ENCODE measurements at places on chromosomes 2 and 18.

- DNase-seq = no peak
These were observed 66.5 kb upstream of the FIGN start for GRCh38 chr2:163802284-163802683.

GRCh38 chr2:97991081-97991856 lies 4.5 kb downstream of the TMEM131 start:
- DNase-seq = no peak

DNA sequence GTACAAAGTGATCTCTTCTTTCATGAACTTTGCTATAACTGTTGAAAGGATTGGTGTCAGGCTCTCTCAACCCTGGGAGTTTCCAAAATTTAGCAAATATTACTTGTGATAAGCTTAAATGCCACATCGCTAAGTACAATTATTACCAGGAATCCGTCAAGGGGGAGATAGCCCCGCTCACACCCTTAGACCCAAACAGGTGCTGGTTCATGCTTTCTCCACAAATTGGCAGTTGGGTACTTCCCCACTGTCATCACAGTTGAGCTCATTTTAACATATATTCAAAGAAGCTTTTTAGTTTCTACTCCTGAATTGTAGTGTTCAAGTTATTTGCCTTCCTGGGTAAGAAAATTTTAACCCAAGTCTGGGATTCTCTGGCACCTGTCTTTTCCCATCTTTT lies 29.8 kb upstream of the EPB41L5 start:
- no peak for DNase-seq

DNA sequence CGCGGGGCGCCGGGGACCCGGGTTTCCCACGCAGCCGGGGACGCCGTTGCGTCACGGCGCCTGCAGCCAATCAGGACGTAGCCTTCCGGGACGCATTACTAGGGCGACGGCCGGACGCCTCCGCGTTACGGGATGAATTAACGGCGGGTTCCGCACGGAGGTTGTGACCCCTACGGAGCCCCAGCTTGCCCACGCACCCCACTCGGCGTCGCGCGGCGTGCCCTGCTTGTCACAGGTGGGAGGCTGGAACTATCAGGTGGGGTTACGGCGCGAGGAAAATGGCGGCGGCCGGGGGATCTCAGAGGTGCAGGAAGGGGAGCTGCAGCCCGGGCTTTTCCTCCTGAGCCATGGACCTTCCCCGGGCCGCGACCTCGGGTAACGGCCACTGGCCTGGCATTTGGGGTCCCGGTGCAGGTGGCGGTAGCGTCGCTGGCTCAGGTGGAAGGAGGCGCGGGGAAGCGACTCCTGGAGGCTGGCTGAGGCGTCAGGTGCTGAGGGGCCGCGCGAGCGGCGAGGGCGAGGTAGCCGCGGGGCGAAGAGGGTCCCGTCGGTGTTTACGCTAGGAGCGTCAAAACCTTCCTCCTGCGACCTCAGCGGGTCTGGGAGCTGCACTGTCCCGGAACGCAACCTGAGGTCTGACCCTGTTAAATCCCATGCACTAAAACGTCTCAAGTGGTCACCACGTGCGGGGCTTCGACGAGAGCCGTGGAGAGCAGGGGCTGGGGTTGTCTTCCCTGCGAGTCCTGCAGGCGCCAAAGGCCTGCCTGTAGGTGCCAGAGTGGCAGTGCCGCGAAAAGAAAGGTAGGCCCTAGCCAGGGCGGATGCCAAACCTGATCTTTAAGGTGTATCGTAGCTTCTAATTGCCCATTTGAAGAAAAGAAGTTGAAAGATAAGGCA lies at the start of gene LCLAT1:
Gene LCLAT1, plus strand, starts transcription at position 98 of the 897 bp plus-strand sequence. CDS start 78,345 bp downstream, outside the sequence.
- DNase-seq = peak; percentile 35

- DNase-seq = no peak
These were observed 681.6 kb downstream of the BCL11A start for GRCh38 chr2:59871830-59872229.

DNA sequence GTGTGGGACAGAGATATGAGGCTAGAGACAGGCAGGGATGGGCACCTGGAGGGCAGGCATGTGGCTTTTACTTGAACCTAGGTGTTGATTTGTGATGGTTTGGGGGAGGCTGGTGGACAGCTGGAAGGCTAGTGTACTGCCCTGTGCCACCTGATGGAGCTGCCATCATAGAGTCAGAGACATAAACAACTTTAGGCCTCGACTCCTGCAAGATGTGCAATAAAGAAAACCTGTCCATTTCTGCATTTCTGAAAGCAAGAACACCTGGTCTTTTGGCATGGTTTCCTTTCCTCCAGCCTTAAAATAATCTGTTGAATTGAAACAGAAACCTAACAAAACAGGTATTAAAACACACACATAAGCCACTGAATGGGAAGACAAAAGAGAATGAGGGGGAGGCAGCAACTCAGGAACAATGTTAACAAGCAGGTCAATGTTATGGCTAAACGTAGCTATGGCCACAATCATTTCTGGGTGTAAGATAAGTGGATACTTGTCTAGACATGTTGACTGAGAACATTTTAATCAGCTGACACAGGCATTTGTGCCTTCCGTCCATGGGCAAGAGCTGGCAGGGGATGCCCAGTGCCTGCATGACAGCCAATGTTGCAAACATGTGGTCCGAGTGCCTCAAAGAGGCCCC lies 87.8 kb downstream of the KCTD1 start:
- DNase-seq = no peak

GRCh38 chr2:71672826-71673795 lies 219.8 kb downstream of the DYSF start:
- DNase-seq = no peak

DNA sequence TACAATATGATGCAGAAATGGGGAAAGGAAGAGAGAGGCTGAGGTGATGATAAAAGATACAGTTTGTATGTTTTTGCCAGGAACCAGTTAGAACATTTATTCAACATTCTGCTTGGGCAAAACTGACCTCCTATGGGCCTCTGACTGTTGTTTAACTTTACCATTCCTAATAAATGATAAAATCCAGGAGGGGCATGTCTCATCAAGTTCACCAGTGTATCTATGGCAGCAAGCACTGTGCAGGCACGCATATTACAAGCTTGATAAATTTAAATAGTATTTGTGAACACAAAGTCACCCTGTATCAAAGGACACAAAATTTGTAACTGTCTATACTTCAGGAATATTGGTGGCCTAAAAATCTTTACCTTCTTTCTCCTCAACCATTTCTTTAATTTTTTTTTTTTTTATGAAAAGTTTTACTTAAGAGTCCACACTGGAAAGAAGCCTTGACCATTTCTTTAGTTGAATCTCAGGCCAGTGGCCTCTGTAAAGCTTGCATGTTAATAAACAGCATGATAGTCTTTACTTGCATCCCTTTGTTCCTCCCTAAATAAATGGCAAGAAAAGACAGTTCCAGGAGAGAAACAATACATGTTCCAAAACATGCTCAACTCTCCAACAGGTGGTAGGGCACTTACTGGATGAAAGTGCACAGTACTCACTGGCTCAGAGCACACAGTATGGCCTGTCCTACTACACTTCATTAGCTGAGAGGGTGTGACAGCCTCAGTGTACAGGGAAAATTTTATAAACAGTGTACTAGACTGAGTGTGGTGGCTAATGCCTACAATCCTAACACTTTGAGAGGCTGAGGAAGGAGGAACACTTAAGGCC lies 52.3 kb downstream of the SOS1 start:
- no peak for DNase-seq

GRCh38 chr18:59426855-59427254 lies 67.8 kb upstream of the LMAN1 start:
- no peak for DNase-seq

- no peak for DNase-seq
These were observed 156.9 kb downstream of the SETBP1 start for GRCh38 chr18:44837482-44838180.

DNA sequence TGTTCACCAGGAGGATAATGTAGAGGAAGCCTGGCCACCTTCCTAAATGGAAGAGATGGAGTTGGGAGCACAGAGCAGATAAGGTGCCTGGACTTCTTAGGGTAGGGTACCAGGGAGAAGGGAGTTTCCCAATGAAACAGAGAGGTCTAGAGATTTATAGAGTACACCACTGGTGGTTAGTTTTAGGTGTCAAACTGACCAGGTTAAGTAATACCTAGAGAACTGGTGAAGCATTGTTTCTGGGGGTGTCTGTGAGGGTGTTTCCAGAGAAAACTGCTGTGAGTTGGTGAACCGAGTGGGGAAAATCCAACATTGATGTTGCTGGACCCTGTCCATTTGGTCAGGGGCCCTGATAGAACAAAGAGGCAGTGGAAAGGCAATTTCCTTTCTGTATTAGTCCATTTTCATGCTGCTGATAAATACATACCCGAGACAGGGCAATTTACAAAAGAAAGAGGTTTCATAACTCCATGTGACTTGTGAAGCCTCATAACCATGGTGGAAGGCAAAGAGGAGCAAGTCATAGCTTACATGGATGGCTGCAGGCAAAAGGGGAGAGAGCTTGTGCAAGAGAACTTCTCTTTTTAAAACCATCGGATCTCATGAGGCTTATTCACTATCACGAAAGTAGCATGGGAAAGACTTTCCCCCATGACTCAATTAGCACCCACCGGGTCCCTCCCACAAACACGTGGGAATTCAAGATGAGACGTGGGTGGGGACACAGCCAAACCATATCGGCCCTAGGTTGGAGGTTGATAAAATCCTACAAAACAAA lies 260.8 kb downstream of the CBLN2 start:
- DNase-seq = no peak

- DNase-seq = no peak
These were observed 47.1 kb upstream of the ZFP36L2 start for GRCh38 chr2:43273529-43273928.

GRCh38 chr2:162103443-162104009 lies 29.5 kb upstream of the DPP4 start:
- no peak for DNase-seq

- no peak for DNase-seq
These were observed 33.5 kb upstream of the NOL4 start for GRCh38 chr18:34258176-34258575.

GRCh38 chr2:152464851-152465470 lies 130.0 kb downstream of the FMNL2 start:
- DNase-seq = no peak

DNA sequence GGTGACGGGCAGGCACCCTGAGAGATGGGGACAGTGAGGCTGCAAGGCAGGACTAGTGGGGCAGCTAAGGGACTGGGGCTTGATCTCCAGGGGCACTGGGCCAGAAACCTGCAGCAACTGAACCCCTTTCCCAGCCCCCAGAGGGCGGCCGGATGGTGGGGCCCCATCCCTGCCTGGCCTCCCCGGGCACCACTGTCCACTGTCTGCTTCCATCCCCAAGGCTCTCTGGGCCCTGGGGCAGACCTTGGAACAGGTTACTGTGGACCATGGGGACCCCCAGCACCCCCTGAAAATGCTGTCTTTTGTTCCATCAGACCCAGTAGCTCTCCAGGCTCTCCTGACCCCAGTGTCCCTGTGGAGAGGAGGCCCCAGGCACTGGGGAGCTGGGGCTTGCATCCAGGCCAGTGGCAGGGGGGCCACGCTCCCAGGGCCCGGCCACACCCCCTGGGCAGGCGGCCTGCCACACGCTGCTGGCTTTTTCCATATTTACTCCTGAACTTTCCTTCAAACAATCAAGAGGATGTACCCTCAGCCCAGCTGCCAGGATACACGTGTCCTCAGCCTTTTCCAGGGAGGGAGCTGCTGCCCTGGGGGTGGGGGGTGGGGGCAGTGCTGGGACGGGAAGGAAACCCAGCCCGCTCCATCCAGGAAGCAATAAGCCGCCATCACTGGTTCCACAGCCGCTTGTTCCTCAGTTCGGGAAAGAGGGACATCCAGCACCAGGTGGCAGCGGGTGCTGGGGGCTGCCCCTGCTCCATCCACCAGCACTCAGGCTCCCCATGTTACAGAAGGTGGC lies 102.3 kb upstream of the ODC1 start:
- DNase-seq = no peak

GRCh38 chr18:44743631-44744030 lies 62.9 kb downstream of the SETBP1 start:
- DNase-seq = no peak

DNA sequence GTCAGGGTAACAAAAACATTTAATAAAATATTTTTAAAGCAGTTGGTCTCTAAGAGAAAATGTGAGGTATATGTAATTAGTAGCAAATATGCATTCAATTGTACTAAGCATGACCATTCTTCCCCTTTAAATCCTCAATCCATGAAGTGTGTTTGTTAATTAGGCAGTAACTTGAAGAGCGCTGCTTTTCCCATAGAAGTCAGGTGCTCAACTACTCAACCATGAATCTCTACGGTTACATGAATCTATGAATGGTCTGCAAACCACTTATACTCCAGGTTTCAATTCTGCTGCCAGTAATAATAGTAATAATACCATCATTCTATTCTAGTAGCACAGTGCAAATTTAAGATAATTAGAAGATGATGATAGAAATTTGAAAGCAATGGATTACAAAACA lies 55.8 kb downstream of the SLC8A1 start:
- no peak for DNase-seq

DNA sequence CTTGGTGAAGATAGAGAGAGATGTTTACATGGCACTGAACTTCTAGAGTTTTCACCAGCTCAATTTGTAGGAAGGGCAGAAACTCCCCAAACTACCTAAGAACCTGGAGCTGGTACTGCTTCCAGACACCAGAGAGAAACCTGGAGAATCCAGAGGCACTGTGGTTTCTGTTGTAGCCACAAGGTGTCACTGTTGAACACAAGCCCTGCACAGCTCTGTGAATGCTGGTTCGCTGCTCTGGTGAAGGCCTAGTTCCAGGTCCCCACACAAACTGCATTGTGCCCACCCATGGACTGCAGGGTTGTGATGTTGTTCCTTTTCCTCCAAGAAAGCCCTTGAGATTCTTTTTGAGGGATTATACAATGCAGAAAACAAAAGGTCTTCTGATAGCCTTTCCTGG lies 150.5 kb upstream of the HS6ST1 start:
- no peak for DNase-seq

- DNase-seq = no peak
These were observed 1.7 kb upstream of the SLC25A12 start for GRCh38 chr2:171895786-171896185.

DNA sequence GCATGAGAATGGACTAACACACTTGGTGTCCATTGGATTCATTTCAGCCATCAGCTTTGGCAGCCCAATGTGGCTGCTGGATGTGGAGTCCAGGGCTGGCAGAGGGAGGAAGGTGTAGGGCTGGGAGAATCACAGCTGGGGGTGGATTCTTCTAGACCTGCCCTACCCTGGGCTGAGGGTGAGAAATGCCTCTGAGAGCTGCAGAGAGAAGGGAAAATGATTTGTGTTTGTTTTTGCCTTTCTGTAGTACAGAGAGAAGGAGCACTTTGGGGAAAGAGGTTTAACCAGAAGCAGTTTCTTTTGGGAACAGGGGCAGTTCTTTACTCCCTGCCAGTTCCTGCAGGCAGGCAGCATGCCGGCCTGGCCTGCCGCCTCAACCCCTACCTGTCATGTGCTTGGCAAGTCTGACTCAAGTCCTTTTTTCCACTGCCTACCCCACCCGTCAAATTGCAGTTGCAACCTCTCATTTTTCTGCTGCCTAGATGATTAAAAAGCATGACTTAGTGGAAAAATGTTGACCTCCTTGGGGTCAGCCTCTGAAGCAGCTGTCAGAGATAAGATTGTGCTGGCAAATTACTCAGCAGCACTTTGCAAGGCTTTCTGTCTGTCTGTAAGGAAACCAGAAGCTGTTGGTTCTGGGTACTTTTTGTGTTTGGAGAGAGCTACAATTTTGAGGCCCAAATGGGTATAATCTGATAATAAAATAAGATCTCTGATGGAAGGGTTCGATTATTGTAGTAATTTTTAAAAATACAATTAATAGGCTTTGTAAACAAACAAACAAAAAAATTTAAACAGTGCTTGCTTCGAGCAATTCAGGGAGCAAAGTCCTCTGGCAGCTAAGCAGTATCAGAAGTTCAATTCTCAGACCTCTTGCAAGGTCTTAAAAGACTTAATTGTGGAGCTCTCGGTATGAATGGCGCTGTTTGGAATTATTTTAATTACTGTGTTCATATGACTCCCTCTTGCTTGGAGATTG lies 21.7 kb downstream of the LBH start:
- peak; percentile 82 for DNase-seq
